H9 (cell line): ENCODE measurements at places on chromosomes 4 and X. TPM values are rescaled to one million over a fixed set of nuclear protein-coding genes. Genes with fewer than 3 reads are reported as not detected.

- DNase-seq, result no peak
- peaks cover 13% of the 10 kb centered on the region for H3K36me3 ChIP-seq
- H3K4me1 ChIP-seq, result peaks cover 3% of the 10 kb centered on the region; the same call in 1 of the 2 replicates
- no peaks in the 10 kb centered on the region for H3K27me3 ChIP-seq
- H3K4me3 ChIP-seq, result no peak overlapping the region
Observed at GRCh38 chrX:15882704-15883539, 28.3 kb upstream of the AP1S2 start.

The TMEM31 gene
- 0.55 and 0.64 TPM in 2 replicates for total RNA-seq

DNA sequence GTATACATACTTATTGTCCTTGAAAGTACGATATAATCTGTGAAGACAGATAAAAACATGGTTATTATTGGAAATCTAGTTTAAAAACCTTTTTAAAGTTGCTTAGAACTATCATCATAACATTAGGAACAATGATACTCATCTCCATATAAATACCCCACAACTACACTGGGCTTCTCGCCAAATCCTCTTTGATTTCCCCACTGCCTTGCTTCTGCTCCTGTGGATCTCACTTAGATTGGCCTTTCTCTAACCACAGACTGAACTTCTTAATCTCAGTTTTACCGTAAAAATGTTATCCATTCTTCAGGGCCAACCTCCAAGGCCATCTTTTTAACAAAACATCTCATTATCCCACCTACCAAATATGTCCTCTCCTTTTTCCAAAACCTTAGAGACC is 77.6 kb downstream of the PRKG2 start:
- no peaks in the 10 kb centered on the region for H3K36me3 ChIP-seq
- peaks cover 5% of the 10 kb centered on the region; the same call in 1 of the 2 replicates for H3K4me1 ChIP-seq
- no peak for DNase-seq

The L1CAM gene
- 19.9 and 22.7 TPM in 2 replicates for total RNA-seq

- no peak for DNase-seq
- no peaks in the 10 kb centered on the region for H3K4me1 ChIP-seq
- no peak overlapping the region for H3K4me3 ChIP-seq
- no peaks in the 10 kb centered on the region for H3K27me3 ChIP-seq
Observed at GRCh38 chr4:164617911-164618310, 136.0 kb upstream of the SMIM31 start.
